ENCODE measurements at places on chromosomes 2 and 18.

GRCh38 chr18:10188971-10189810 is 265.2 kb upstream of the APCDD1 start:
- no peak for DNase-seq

GRCh38 chr2:214750529-214750928 is 59.0 kb downstream of the BARD1 start:
- DNase-seq = no peak

- DNase-seq = no peak
Observed at GRCh38 chr18:62458346-62458745, 64.5 kb upstream of the ZCCHC2 start.

GRCh38 chr2:141557329-141558095 is 573.3 kb downstream of the LRP1B start:
- DNase-seq = peak; percentile 31

- DNase-seq = peak; percentile 72
Observed at GRCh38 chr2:216031960-216032689, 18.8 kb upstream of the MREG start.

DNA sequence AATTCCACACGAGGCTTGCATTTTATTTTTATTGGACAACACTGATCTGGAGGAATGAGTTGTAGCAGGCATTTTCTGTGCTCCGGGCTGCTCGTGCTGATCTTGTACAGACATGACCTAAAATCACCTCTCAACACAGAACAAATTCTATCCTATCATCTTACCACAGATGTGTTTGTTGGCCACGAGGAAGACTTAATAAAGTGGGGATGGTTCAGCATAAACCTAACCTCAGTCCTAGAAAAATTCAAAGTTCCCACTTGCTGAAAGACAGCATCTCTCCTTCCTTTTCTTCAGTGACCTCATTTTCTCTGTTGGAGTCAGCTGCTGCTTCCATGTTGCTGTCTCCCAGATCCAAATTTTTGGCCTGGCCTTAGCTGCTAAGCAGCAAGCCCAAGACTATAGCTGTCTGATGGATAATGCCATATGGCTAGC is 45.3 kb downstream of the RBKS start:
- peak; percentile 16 for DNase-seq

DNA sequence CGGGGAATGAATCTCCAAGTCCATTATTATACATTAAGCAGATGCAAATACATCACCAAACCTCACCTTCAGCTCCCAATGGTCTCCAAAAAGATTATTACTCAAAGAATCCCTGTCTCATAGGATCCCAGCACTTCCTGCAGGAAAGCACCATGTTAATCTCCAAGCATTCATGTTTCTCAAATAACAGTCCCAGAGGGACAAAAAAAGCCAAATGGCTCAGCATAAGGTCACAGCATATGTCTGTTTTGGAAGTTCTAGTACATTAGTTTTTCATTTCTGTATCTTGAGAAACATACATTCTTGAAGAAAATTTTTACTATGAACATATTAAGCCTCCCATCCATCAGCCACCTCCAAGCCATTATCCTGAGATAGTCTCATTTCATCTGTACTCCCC is 103.3 kb downstream of the METTL4 start:
- DNase-seq = peak; percentile 9

DNA sequence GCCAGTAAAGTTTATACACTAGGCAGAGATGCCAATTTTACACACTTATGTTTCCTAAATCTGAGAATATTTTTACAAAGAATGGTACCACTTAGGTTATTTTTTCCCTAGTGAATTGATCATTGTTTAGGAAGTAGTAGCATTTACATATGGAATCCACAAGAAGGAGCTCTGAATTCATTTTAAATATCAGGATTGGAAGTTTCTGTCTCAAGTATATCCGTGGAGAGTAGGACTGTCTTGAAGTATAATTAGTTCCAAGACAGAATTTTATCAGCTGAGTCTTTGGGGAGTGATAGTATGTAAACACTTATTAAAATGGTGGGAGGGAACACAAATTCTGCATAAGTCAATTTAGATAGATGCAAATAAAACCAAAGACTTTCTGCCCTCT is 82.3 kb upstream of the FAM98A start:
- peak; percentile 14 for DNase-seq

DNA sequence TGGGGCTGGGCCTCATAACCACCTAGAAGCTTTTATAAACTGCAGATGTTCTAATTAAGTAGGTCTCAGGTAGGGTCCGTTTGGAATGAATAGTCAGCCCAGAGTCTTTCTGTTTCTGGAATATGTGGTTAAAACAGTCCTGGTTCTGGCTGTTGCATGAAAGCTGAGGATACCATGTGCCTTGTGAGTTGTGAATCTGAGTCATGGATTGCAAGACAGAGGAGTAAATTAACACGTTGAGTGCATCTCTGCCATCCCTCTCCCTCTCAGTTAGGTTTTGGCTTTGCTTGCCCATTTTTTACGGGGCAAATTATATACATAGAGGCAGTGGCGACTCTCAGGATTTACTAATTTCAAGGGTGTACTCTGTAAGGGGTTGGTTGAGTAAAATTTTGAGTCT is 59.1 kb downstream of the NCK2 start:
- no peak for DNase-seq

GRCh38 chr2:122927197-122927596 is 1097.9 kb upstream of the CNTNAP5 start:
- DNase-seq = no peak

DNA sequence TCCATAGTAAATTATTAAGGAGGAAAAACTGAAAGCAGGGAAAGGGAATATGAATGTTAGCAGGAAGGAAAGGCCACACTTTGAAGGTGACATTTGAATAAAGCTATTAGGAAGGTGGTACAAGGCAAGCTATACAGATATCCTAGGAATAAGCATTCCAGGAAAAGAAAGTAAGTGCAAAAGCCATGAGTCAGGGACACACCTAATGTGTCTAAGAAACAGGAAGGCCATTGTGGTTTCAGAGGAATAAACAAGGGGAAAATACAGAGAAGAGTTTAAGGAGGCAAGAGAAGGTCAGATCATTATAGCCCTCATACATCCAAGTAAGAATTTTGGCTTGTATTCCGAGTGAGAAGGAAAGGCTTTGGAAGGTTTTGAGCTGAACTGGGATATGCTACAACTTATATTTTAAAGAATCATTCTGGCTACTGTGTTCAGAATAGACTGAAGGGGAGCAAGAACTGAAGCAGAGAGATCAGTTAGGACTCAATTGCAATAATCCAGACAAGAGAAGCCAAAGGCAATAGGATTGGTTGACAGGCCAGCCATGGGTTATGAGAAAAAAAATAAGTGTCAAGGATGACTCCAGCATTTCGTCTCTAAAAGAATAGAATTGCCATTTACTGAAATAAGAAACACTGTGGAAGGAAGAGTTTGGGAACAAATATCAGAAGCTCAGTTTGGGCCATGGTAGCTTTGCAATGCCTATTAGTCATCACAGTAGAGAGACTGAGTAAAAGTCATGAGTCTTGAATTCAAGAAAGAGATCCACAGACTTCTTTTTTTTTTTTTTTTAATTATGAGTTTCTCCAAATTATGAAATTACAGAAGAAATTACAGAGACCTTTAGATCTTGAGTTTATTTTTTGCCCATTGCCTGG is 11.3 kb downstream of the RAD51AP2 start:
- no peak for DNase-seq

Measured in stromal cell of bone marrow (primary cell).